Cerebellar nuclear complex (tissue), 1 donor: ENCODE measurements at places on chromosomes 4 and X.

- no peak for DNase-seq
These were observed 19.7 kb upstream of the BBS12 start for GRCh38 chr4:122712782-122713181.

DNA sequence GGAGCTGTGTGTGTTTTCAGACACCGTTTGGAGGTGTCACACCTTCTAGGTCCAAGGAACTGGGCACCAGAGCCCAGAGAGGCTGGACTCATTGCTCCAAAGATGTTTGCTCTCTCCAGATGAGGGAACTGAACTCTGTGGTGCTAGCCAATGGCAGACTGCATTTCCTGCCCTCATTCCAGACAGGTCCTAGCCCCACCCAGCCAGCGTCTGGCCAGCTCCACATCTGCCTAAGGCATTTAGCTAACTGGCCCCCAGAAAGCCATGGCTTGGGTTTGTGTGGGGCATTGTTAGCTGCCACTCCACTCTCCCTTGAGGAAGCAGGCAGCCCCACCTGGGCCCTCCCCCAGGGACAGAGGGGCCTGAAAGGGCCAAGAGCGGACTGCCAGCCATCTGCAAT lies 11.4 kb downstream of the FGD1 start:
- no peak for DNase-seq

DNA sequence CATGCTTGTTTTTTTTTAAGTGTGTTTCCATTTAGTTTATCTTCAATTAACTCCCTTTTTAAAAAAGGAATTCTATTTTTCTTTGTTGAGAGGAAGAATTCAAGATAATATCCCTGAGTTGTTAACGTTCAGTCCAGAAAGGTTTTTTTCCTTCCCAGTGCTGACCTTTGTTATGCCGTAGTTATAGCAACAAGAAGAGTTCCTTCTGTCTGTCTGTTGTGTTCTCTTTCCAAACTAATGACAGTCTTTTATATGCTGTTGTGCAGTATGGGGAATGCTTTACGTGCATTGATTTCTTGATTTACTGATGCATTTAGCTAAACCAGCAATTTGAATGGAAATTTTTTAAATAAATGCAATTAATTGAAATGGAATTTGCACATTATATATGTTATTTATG lies 6.6 kb upstream of the CXXC4 start:
- DNase-seq: no peak

- no peak for DNase-seq
These were observed 461.5 kb downstream of the FSTL5 start for GRCh38 chr4:161702287-161702686.

GRCh38 chrX:37409278-37409677 lies 60.1 kb downstream of the PRRG1 start:
- DNase-seq: no peak

DNA sequence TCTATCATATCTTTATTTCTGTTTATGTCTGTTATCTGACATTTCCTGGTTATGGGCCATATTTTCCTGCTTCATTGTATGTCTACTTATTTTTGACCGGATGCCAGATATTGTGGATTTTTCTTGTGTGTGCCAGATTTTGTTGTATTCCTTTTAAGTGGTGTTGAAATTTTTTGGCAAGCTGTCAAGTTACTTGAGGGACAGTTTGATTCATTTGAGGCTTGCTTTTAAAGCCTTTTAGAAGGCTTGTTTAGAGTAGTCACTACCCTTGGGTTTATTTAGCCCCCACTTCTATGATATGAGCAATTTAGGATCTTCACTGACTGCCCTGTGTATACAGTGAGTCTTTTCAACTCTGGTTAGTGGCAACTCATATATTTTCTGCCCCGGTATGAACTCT lies 29.2 kb upstream of the NPY2R start:
- no peak for DNase-seq

DNA sequence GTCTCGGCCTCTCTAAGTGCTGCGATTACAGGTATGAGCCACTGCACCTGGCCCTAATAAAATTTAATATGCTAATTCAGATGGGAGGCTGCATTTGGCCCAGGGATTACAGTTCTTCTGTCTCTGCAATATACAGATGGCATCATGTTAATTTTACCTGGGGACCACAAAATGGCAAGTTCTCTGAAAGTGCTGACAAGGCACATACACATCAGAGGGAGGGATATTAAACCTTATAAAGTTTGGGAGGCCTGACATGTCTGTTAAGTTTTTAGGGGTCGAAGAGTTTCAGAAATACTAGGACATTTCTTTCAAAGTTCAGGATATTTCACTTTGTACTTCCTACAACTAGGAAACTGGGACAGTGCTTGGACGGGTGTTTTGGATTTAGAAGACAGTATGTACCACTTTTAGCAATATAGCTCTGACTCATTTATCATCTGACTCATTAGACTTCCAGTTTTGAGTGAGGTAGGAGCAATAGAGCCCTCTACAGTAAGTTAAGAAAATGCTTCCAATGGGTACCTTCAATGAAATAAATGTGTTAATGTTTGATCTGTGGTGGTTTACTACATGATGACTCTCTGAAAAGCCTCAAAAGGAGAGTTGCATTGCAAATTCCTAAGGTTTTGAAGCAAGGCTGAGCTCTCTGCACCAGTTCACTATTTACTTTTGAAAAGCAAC lies 981.0 kb upstream of the HS3ST1 start:
- DNase-seq: no peak

GRCh38 chrX:10536744-10537143 lies 83.6 kb downstream of the MID1 start:
- DNase-seq: no peak

DNA sequence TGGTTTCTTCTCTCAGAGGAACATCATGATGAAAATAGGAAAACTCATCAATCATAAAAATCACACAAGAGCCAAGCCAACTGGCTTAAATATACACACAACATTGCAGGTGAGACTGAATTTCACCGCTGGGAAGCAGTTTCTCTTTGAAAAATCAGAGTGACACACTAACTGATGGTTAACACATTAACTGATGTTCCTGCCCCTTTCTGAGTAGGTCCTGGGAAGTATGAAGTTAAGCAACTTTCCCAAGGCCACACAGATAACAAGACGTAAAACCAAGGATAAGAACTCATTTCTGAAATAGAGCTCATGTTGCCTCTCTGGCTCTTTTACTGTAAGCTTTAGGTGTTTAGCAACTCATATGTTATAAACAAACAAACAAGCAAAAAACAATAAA lies 813.7 kb upstream of the HS3ST1 start:
- DNase-seq: no peak
